NCI-H524 (cell line): ENCODE measurements at places on chromosomes 4 and X.

DNA sequence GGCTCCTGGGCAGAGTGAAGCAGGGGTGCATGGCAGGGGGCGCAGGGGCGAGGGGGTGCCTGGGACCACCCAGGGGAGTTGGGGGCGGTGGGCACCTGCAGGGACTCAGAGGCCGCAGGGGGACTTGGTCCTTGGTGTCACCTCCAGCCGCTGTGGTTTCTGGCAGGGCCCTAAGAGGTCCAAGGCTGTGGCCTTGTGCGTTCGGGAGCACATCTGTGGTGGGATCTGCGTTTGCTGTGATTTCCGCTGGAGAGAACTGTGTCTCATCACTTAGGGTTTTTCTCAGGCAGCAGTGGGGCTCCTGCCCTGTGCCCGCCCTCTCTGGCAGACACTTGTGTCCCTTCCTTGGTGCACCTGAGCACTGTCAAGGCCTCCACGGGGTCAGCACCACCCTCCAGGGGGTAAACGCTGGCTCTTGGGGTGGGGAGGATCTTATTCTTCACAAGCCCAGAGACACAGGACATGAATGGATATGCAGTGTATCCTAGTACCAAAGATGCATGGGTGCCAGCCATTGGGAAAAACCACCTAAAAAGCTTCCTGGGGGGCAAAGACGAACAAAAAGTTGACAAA lies 66.5 kb downstream of the ACOX3 start:
- DNase-seq, result no peak

GRCh38 chr4:120765260-120765680 lies 157.3 kb downstream of the PRDM5 start:
- no peak for DNase-seq

GRCh38 chr4:71288875-71289274 lies 49.9 kb upstream of the SLC4A4 start:
- DNase-seq, result no peak

DNA sequence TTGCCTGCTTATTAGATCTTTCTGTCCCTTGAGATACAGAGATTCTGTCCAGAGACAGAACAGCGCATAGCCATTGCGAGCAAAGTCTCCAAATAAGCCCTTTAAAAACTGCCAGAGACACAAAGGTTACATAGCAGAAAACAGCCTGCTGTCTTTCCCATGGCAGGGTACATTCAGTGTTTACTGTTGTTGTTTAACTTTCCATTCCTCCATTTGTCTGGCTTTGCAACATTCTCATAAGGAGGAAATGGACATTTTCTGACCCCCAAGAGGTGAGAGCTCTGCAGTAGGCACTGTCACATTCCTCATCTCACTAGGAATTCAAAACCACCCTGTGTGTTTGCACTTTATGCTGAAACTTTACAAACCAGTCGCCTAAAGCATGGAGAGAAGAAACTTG lies 48.3 kb downstream of the PDE5A start:
- DNase-seq, result no peak

DNA sequence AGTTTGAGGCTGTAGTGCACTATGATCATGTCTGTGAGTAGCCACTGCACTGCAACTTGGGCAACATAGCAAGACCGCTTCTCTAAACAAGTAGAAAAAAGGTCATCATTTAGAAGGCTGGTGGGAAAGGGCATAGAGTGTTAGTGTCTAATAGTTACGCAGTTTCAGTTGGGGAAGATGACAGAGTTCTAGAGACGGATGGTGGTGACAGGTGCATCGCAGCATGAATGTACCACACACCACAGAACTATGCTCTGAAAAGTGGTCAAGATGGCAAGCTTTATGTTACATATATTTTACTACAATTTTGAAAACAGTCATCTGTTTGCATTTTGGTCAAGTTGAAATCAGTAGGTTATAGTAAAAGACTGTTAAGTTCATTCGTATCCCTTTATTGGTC lies 23.7 kb upstream of the CLDN34 start:
- DNase-seq, result no peak

GRCh38 chr4:8502836-8503585 lies 62.4 kb downstream of the TRMT44 start:
- no peak for DNase-seq

DNA sequence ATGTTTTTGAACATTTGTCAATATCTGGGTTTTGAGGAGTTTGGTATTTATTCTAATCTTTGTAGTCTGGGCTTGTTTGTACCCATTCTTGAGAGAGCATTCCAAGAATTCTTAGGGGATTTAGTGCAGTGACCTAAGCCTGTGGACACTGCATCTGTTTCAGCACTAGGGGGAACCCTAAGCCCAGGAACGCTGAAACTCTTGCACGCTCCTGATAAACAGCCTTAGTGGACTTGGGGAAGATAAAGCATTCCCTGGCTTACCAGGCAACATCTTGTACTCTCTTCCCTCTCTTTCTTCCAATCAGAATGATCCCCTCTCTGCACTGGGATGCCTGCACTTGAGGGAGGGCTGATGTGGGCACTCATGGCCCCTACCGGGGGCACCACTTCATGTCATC lies 654.9 kb upstream of the HTR2C start:
- DNase-seq, result peak; percentile 52
